RKO (cell line): ENCODE measurements at places on chromosomes 3 and 15.

DNA sequence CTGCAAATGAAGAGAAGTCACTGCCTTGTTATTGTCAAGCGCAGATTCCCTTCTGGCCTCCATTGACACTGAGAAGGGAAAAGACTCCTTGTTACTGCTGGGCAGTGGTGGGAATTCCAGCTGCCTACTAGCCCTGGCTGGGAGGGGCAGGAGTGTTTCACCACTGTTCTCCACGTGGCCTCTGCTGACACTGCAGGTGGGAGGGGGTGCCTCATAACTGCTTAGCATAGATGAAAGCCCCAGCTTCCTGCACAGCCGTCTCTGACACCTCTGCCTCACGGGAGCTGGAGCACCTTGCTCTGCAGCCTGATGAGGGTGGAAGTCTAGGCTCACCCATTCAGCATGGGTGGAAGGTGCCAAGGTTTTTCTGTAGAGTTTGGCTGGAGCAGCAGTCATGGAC lies 52.1 kb downstream of the TM2D3 start:
- no peak for DNase-seq

DNA sequence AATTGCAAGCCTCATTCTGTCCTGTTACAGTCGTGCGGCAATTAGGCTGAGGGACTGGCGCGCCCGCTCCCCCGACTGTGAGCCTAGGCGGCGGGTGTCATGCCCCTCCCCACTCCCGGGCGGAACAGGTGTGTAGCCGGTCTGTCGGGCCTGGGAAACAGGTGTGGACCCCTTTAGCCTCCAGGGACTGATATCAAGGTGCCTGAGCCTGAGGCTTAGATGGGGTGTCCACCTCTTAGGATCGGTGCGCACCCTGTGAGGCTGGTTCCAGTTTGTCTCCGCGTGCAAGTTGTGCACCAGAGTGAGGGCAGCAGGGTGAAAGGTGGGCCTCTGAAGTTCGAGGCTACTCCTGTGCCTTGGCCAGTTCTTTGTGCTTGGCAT lies 686 bp downstream of the VPS8 start:
- DNase-seq = no peak

DNA sequence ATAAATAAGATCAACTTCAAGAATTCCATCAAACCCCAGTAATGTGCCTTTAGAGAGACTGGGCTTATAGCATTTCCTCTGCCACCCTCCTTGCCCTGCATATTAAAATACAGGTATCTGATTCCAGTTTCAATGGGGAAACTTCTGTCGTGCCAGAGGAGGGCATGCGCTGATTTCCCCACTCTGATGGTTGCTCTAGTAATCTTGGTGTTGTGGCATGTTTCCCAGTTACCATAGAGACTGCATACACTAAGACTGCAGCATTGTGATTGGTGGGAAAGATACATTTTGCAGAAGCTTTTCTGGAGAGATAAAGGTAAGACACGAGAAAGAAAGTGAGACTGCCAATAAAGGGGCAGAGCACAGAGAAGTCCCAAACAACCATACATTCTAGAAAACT lies 225.6 kb downstream of the TIGIT start:
- no peak for DNase-seq

DNA sequence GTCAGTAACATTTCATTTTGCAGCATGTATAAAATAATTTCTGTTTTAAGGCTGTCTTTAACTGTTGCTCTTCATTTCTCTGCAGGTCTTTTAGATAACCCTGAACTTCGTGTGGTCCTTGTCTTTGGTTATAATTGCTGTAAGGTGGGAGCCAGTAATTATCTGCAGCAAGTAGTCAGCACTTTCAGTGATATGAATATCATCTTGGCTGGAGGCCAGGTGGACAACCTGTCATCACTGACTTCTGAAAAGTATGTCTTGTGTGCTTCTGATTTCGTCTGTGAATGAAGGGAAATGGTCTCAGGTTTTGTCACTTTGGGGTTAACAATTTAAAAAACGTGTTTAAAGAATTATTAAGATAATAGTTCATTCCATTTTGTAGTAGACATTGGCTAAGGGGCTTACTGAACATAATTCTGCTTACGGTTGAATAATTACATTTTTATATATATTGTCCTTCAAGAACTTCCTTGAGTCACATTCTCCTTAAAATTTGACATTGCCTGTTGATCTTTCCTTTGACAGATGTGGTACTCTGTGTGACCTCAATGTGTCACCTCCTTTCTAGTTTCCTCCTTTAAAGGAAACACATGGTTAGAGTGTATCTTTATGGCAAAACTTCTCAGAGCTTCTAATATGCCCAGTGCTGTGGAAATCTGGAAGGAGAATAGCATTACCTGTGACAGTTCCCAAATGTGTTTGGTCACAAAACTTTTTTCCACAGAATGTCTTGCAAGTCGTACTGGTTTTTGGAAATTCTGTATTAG lies 26.3 kb downstream of the FBXO22 start:
- DNase-seq = no peak

DNA sequence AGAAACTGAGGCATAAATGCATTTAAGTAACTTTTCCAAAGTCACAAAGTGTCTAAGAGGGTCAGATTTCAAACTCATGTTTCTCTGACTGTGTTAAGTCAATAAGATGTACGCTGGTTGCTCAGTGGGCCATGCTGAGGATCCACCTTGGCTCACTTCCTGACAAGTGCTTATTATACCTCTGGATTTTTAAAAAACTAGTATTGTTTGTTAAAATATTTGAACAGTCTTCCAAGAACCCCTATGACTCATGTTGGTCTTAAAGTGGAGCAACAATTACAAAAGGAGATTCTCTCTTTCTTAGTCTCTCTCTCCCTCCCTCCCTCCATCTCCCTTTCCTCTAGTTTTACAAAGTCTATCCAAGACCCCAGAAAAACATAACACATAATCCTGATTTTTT lies 1050.2 kb downstream of the AGBL1 start:
- DNase-seq = no peak

- no peak for DNase-seq
These were observed 82.3 kb upstream of the AGTR1 start for GRCh38 chr3:148615382-148615781.

DNA sequence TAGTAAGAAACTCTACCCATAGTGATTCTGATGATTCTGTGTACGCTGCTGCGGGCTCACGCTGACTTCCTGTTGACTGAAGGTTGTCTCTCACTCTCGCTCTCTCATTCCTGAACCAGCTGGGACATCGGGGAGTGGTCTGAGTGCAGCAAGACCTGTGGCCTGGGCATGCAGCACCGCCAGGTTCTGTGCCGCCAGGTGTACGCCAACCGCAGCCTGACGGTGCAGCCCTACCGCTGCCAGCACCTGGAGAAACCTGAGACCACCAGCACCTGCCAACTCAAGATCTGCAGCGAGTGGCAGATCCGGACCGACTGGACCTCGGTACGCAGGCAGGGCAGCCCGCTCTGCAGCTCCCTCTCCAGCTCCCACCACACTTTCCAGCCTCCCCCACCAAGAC lies 63.6 kb upstream of the NR2E3 start:
- DNase-seq = no peak

GRCh38 chr3:133393204-133393603 lies 6.7 kb upstream of the BFSP2 start:
- no peak for DNase-seq

- DNase-seq = no peak
These were observed 516.0 kb downstream of the GABRG3 start for GRCh38 chr15:27486683-27487647.

GRCh38 chr15:20346082-20346805 lies 195.4 kb downstream of the GOLGA6L6 start:
- DNase-seq = no peak
